Effector CD4-positive, alpha-beta T cell (primary cell): ENCODE measurements at places on chromosomes 5 and 9.

GRCh38 chr9:134636149-134636507 is 5.5 kb upstream of the COL5A1 start:
- no peak for DNase-seq

DNA sequence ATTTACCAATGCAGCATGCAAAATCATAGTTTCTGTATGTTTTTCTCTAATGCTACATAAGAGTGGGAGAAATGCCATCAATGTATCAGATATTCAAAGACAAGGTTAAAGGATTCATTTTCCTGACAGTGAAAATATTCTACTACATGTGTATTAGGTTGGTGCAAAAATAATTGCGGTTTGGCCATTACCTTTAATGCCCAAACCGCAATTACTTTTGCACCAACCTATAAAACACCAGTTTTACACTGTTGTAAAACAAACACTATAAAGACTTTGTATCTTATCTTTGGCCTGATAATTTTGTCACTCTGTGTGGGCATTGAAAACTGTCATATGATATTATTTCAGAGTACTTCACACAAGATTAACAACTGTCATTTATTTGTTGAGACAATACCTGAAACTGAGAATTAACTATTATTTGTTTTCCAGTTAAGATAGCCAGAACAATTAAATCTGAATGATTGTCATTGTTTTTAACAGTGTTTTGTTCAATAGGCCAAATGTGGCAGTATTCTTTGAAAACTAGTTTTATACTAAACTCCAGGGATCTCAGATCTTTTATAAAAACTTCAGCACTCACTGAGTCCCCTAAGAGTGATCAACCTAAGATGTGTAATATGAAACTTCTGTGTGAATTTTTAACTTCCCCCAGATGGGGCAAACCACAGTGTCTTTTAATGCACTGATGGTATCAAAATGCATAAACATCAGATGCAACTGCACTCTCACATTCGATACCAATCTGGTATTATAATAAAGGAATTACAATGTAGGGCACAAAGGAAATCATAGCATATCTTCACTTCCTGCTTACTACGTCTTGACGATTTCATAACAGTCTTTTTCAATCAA is 53.8 kb upstream of the FBN2 start:
- DNase-seq = no peak

DNA sequence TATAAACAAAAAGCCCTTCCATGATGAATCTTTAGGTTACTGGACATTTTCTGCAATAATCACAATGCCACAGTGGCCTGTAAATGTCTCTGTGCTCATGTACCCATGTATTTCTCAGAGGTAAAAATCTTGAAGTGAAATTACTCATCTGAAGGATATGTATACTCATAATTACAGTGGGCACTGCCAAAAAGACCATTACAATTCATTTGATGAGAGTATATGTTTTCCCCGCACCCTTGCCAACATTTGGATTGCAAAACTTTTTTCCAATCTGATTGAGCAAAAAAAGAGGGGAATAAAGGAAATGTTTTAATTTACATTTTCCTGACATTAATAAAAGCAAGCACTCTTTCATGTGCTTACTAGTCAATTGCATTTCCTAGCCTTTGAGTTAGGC is 110.5 kb downstream of the EPB41L4A start:
- no peak for DNase-seq

GRCh38 chr5:59538750-59539121 is 354.8 kb downstream of the PDE4D start:
- no peak for DNase-seq

- DNase-seq = no peak
These were observed 13.5 kb upstream of the B4GALT1 start for GRCh38 chr9:33180526-33181184.

- DNase-seq = no peak
These were observed 275.0 kb downstream of the GAS1 start for GRCh38 chr9:86672301-86672700.

- no peak for DNase-seq
These were observed 2.9 kb downstream of the OR2V1 start for GRCh38 chr5:181127907-181128626.

GRCh38 chr5:1068895-1069719 is 42.8 kb downstream of the SLC12A7 start:
- DNase-seq = no peak

DNA sequence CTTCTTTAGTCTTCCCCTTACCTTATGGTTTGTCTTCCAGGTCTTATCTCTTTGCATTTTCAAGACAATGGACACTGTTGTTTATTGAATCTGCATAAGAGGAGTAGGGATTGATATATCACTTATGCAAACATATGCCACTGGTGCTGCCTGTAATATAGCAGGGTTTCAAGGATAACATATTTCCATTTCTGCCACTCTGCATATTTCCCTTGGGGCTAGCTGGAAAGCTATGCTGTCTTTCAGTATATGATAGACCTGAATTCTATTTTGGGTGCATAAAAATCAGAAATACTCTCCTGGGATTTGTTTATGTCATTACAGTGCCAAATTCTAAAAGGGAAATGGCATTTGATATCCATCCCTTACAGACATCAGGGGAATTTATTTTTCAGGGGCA is 400.2 kb downstream of the TLR4 start:
- DNase-seq = no peak

DNA sequence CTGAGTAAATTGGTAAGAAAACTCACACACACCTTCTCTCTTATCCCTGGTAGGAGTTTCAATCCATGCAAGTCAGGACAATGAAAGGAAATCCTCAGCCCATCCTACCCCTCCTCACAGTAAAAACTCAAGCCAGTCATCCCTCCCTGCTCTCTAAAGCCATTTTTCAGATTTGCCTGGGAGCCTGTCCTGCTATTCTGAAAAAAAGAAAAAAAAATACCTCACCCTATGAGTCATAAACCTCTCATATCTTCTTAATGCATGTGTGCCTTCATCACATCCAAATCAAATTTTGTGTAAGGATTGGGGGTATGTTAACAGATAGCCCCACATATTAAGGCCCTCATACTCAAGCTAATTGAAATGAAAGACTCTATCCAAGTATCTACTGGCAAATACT is 14.1 kb downstream of the UGT3A2 start:
- DNase-seq = no peak

GRCh38 chr9:138103849-138104206 is 226.2 kb downstream of the CACNA1B start:
- no peak for DNase-seq

GRCh38 chr5:124172389-124173003 is 573.9 kb downstream of the ZNF608 start:
- DNase-seq = no peak

DNA sequence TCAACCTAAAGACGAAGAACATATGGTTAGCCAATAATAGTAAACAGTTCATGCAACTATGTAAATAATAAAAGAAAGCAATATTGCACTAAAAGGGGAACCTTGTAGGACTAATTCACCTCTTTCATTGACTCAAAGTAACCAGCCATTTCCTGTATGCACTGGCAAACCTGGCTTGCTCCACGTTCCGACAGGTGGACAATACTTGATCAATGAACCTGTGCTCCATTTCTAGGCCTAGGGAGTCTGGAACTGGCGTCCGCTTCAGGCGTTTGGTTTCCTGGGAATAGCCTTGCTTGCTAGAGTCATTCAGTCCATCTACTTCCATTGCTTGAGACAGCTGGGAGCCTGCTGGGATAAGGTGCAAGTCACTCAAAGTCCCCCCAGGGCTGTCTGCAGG is 41.6 kb downstream of the PTAR1 start:
- DNase-seq = no peak

- DNase-seq = no peak
These were observed 72.1 kb downstream of the C9orf152 start for GRCh38 chr9:110135846-110136245.

DNA sequence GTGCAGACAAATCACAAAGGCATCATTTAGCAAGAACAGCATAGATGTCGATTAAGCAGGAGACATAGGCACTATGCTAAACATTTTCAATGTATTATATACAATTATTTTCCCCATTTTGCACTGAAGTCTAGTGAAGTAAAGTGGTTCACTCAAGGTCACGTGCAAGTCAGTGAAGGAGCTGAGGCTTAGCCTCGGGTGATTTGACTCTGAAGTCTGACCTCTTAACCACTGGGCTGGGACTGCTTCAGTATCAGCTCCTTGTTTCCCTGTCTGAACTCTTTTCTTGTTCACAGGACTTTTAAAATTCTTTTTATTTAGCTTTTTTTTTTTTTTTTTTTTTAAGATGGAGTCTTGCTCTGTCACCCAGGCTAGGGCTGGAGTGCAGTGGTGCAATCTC is 262.7 kb downstream of the DRD1 start:
- no peak for DNase-seq

DNA sequence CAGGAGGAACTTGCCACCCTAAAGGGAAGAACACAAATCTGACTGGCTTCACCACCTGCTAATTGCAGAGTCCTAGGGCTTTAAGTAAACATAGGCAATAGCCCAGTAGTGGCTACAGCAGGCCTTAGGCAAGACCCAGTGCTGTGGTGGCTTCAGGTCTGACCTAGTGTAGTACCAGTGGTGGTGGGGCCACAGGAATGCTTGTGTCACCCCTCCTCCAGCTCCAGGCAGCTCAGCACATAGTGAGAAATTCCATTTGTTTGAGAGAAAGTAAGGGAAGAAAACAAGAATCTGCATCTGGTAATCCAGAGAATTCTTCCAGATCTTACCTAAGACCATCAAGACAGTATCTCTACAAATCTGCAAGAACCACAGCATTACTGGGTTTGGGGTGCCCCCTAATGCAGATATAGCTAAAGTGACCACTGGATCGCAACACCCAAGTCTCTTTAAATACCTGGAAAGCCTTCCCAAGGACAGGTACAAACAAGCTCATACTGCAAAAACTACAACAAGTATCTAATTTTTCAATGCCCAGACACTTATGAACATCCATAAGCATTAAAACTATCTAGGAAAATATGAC is 102.6 kb upstream of the TRPM3 start:
- no peak for DNase-seq

GRCh38 chr5:149603210-149603609 is 21.9 kb downstream of the ARHGEF37 start:
- DNase-seq = no peak

GRCh38 chr5:166188501-166189325 is 2102.7 kb upstream of the WWC1 start:
- DNase-seq = no peak

DNA sequence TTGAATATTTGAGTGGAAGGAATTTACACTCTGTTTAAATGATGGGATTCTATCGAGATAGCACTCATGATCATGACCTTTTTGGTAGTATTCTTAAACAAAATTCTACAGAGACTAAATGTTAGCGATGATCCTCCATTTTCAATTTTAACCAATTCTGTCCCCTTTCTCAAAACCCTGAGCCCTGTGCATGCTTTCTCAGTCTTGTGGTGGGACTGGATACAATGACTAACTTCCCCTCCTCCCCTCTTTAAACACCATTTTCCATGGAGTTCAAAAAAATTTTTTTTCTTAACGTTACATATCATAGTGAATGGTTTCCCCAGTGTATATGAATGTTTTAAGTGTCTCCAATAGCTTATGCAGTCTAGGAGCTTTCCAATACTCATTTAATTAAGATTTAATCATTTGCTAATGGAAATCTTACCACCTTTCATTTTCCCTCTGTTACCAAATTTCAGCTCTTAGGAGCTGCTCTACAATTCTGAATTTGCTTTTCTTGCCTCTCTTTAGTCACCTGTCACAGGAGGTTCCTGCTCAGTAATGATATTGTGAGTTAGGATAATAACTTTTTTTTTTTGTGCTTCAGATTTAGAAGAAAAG is 101.2 kb downstream of the MAP1B start:
- DNase-seq = no peak

DNA sequence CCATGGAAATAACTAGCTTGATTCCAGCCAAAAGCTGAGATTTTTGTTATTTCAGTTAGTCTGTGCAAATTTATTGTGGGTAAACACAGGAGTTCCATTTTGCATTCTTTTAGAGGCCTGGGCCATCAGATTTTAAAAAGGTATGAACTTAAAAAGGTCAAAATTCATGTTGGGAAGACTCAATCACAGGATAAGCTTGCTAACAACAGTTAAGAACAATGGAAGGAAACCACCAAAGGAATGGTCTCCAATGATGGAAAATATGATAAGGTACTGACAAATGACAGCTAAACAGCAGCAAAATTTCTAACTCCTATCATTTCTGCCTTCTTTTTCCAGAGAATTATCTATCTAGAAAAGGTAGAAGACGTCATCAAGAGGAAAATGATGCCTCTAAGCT is 16.0 kb downstream of the ABITRAM start:
- DNase-seq = no peak

DNA sequence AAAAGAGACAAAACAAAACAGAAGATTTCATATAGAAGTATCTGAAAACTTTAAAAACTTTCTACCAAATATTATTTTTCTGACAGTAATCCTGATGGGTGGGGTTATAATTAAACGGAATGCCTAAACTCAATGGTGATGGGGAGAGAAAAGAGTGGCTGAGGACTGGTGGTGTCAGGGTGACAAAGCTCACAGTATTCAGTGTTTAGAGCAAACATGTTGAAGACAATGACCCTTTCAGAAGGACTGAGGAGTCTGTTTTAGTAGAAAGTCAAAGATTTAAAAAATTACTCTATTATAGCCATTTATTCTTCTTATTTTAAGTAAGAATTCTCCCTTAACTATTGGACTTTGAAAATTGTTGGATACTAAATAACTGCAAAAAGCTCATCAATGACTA is 1144.0 kb downstream of the TAF11L14 start:
- no peak for DNase-seq

- DNase-seq = no peak
These were observed 2.2 kb downstream of the NR6A1 start for GRCh38 chr9:124768750-124769548.

- DNase-seq = no peak
These were observed 43.3 kb downstream of the TMC1 start for GRCh38 chr9:72564479-72565281.

DNA sequence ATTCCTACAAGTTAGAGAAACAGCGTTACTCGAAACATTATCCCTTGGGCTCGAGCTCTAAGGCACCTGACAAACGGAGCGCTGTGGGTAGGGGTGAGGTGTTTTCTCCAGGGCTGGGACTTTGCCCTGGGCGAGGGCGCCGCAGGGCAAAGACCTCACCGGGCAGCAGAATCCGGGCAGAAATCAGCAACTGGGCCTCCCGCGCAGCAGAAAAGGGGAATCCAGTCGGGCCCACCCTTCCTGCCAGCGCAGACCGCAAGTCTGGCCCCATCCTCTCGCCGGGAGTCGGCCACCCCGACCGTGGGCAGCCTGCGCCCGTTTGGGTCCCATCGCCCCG is 430 bp upstream of the MSH3 start:
- no peak for DNase-seq

GRCh38 chr5:175378444-175379028 is 65.4 kb downstream of the DRD1 start:
- no peak for DNase-seq

- no peak for DNase-seq
These were observed 83.3 kb downstream of the SUSD1 start for GRCh38 chr9:112091810-112092209.

DNA sequence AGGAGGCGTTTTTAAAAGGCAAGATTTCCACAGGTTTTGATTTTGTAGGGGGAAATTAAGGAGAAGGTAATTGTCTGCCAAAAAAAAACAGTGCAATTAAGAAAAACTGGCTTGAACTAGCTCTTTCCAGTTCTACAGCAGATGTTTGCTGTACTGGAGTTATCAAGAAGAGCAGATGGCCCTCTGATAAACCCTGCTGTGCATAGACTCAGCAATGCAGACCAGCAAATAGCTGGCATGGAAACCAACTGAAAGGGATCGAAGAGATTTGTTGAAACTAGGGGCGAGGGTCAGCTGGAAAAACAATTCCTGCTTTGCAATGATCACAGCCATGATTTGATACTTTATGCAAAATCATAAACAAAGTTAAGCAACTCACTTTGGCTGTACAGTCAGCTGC is 17.8 kb upstream of the BHMT start:
- DNase-seq = no peak
